ENCODE measurements at places on chromosomes 3 and 15. TPM values are rescaled to one million over a fixed set of nuclear protein-coding genes. Genes with fewer than 3 reads are reported as not detected.
A peak's percentile ranks its signal among the peaks of the same experiment; 100 is the strongest.

DNA sequence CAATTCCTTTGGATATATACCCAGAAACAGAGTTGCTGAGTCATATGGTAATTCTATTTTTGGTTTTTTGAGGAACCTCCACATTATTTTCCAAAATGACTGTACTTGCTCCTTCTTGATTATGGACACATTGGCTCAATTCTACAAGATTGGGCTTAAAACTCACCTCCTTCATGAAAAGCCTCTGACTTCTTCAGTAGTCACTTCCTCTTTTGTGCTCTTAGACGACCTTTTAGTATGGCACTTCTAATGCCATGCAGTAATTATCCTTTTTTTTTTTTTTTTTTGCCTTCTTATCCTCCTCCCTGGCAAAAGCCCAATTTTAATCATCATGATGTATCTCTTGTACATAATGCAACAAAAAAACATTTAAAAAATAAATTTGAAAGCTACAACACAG, 33.0 kb upstream of the ABHD17C start:
- DNase-seq = no peak
- no peak overlapping the region for H3K4me3 ChIP-seq
- H3K4me1 ChIP-seq = peaks cover 48% of the 10 kb centered on the region
- H3K27ac ChIP-seq = no peak overlapping the region
- H3K27me3 ChIP-seq = no peaks in the 10 kb centered on the region
- no peaks in the 10 kb centered on the region for H3K36me3 ChIP-seq

The CCDC80 gene
- total RNA-seq = 1.1 TPM

- H3K4me1 ChIP-seq = no peaks in the 10 kb centered on the region
- no peak overlapping the region for H3K27ac ChIP-seq
- peaks cover 52% of the 10 kb centered on the region for H3K27me3 ChIP-seq
- H3K36me3 ChIP-seq = no peaks in the 10 kb centered on the region
- no peak overlapping the region for H3K4me3 ChIP-seq
Observed at GRCh38 chr3:27728195-27729087, 6.3 kb upstream of the EOMES start.

- peaks cover 8% of the 10 kb centered on the region for H3K4me1 ChIP-seq
- no peak overlapping the region for H3K27ac ChIP-seq
- H3K4me3 ChIP-seq = no peak overlapping the region
- H3K36me3 ChIP-seq = peaks cover 4% of the 10 kb centered on the region
Observed at GRCh38 chr3:51585197-51585596, 46.7 kb downstream of the RAD54L2 start.

GRCh38 chr15:56094171-56094570, 100.8 kb upstream of the NEDD4 start:
- peaks cover 5% of the 10 kb centered on the region for H3K4me1 ChIP-seq
- no peak overlapping the region for H3K27ac ChIP-seq
- H3K36me3 ChIP-seq = peaks cover 10% of the 10 kb centered on the region
- DNase-seq = no peak
- H3K4me3 ChIP-seq = no peak overlapping the region

The MNS1 gene
- 25.5 TPM for total RNA-seq

The CYP8B1 gene
- not detected for total RNA-seq

The PIERCE2 gene
- 2.9 TPM for total RNA-seq

- no peak overlapping the region for H3K4me3 ChIP-seq
- no peak for DNase-seq
- no peaks in the 10 kb centered on the region for H3K36me3 ChIP-seq
- peaks cover 99% of the 10 kb centered on the region for H3K27me3 ChIP-seq
- no peaks in the 10 kb centered on the region for H3K4me1 ChIP-seq
Observed at GRCh38 chr3:127486321-127486944, 104.1 kb downstream of the TPRA1 start.

- DNase-seq = no peak
- H3K27ac ChIP-seq = no peak overlapping the region
- H3K4me3 ChIP-seq = no peak overlapping the region
- H3K36me3 ChIP-seq = peaks cover 39% of the 10 kb centered on the region
Observed at GRCh38 chr3:9949115-9949514, 3.1 kb downstream of the PRRT3 start.

DNA sequence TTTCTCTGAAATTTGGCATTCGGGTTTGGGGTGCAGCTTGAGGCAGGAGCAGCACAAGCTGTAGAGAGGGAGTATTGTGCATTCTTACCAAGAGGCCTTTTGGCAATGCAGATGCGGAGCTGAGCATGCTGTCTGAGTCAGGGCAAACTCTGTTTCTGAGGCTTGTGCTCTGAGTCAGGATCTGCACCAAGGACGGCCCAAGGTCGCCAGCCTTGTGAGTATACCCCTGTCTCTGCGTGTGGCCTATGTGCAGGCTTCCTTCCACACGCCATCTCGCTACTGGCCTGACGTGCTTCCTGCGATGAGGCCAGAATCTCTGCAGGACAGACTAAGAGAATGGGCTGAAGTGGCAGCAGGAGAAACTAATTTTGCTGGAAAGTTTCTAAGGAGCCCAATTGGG, 83.8 kb upstream of the ROPN1 start:
- no peaks in the 10 kb centered on the region for H3K36me3 ChIP-seq
- no peak for DNase-seq
- H3K27me3 ChIP-seq = peaks cover 85% of the 10 kb centered on the region
- no peak overlapping the region for H3K27ac ChIP-seq

DNA sequence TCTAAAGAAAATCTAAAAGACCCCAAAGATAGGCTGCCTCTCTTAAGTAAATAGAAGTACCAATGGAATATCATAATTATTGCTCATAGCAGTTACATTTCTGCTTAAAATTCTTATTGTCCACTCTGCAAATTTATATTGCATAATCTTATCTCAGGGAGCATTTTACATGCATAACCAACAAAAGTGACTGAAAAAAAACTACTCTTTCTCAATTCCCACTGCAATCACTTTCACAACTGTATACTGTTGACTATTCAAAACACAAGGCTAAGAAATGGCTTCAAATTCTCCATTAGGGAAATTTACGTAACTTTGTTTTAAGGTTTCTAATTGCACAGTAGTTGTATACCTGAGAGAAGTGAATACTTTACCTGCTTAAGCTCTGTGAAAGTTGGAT, 56.3 kb downstream of the HMG20A start:
- DNase-seq = no peak
- H3K4me1 ChIP-seq = no peaks in the 10 kb centered on the region
- H3K36me3 ChIP-seq = peaks cover 31% of the 10 kb centered on the region
- no peak overlapping the region for H3K4me3 ChIP-seq
- no peak overlapping the region for H3K27ac ChIP-seq

DNA sequence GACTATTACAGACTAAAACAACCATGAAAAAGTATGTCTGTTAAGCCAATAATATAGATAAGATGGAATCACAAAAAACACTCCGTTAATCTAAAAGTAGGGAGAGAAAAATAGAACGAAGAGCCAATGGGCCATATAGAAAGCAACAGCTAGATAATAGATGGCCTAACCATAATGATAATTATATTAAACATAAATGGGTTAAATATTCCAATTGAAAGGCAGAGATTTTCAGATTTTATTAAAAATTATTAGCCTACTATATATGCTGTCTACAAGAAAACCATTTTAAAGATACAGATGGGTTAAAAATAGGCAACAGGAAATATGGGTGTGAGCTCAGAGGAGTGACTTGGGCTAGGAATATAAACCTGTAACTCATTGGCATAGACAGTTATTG, 76.3 kb downstream of the ATP8B4 start:
- no peaks in the 10 kb centered on the region for H3K27me3 ChIP-seq
- no peak overlapping the region for H3K27ac ChIP-seq
- no peak overlapping the region for H3K4me3 ChIP-seq
- H3K4me1 ChIP-seq = no peaks in the 10 kb centered on the region
- no peak for DNase-seq

The ADGRG7 gene
- 1.4 TPM for total RNA-seq

The KLF15 gene
- 8.2 TPM for total RNA-seq

GRCh38 chr15:65020419-65020818, 9.0 kb downstream of the MTFMT start:
- peaks cover 51% of the 10 kb centered on the region for H3K36me3 ChIP-seq
- H3K27ac ChIP-seq = no peak overlapping the region
- no peaks in the 10 kb centered on the region for H3K4me1 ChIP-seq
- no peaks in the 10 kb centered on the region for H3K27me3 ChIP-seq
- no peak overlapping the region for H3K4me3 ChIP-seq
- no peak for DNase-seq

DNA sequence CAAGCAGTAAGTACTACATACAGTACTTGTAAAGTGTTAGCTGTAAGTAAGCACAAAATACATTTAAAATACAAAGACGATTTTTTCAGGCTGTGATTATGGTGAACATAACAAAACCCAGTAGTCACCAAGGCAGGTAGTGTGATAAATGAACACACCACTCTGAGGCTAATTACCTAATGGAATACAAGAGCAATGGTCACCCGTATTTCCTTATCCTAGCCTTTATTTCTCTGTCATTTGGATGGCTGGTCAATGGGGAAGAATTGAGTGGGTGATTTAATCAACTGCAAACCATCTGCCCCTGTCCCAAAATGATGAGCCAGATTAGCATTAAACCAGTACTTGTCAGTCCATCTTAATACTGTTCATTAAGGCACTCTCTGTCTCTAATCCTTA, 89.2 kb upstream of the CGNL1 start:
- DNase-seq = no peak
- H3K4me1 ChIP-seq = no peaks in the 10 kb centered on the region
- no peak overlapping the region for H3K27ac ChIP-seq

The STRA6 gene
- total RNA-seq = 5.9 TPM

GRCh38 chr15:84604826-84605553, 4.2 kb downstream of the ZSCAN2 start:
- H3K27ac ChIP-seq = no peak overlapping the region
- H3K4me3 ChIP-seq = no peak overlapping the region
- peaks cover 41% of the 10 kb centered on the region for H3K36me3 ChIP-seq
- H3K27me3 ChIP-seq = no peaks in the 10 kb centered on the region
- peaks cover 51% of the 10 kb centered on the region for H3K4me1 ChIP-seq

The C3orf85 gene
- total RNA-seq = not detected

The CGNL1 gene
- total RNA-seq = 1.8 TPM

The CLDN1 gene
- total RNA-seq = 204 TPM

DNA sequence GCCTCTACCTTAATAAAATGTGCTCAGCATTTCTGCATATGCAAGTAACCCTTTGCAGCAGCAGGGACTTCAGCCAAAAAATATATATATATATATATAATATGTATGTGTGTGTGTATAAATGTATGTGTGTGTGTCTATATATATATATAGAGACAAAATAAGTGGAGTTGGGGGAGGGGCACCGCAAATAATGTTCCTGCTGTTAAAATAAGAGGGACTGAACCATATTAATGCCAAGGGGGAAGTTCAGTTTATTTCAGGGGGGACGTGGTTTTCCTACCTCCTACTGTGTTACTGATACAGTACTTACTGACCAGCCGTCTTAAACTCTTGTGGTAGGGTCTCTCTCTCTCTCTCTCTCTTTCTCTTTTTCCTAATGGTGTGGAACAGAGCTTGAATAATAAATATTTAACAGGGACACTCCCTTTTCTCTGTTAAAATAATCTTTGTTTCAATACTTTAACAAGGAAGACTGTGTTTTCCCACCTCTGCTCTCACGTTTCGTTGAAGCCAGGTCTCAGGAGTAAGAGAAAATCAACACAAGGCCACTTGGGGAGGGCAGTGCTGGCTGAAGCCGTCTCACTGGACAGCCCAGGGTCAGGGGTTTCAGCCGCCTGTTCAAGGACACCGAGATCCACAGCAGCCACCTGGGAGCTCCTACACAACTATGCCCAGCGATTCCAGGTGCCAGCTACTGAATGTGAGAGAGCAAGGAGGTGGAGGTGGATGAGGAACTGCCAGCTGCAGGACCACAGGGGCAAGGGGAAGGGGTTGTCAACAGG, 42.8 kb upstream of the ADAMTSL3 start:
- peak overlapping the region; percentile 42 for H3K27ac ChIP-seq
- peak; percentile 15 for DNase-seq
- H3K36me3 ChIP-seq = no peaks in the 10 kb centered on the region
- H3K4me3 ChIP-seq = no peak overlapping the region

The EIF3J gene
- total RNA-seq = 86.5 TPM

The ACAN gene
- total RNA-seq = not detected

DNA sequence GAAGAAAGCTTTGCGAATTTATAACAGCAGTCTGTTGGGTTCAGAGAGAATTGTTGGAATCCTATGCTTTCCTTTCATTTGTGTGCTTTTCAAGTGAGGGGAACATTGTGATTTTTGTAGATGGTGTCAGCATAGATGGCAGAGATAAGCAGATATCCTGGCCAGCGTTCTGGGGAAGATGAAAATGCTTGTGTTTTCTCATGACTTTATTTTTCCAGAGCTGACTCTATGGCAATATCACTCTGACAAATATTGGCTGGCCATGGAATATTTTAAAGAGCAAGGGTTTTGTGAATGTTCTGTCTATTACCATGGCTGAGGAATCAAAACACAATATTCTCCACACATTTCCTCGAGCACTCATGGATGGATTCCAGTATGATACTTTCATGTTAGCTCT, 108.8 kb downstream of the MITF start:
- no peaks in the 10 kb centered on the region for H3K36me3 ChIP-seq
- H3K4me3 ChIP-seq = no peak overlapping the region
- H3K27ac ChIP-seq = no peak overlapping the region
- H3K4me1 ChIP-seq = peaks cover 10% of the 10 kb centered on the region

- no peak overlapping the region for H3K27ac ChIP-seq
- H3K4me3 ChIP-seq = no peak overlapping the region
- no peaks in the 10 kb centered on the region for H3K36me3 ChIP-seq
- DNase-seq = no peak
Observed at GRCh38 chr3:98048586-98048985, 13.5 kb upstream of the GABRR3 start.

The DAZL gene
- total RNA-seq = not detected

- H3K27ac ChIP-seq = no peak overlapping the region
- H3K36me3 ChIP-seq = no peaks in the 10 kb centered on the region
- no peak overlapping the region for H3K4me3 ChIP-seq
- peaks cover 12% of the 10 kb centered on the region for H3K4me1 ChIP-seq
- peaks cover 57% of the 10 kb centered on the region for H3K27me3 ChIP-seq
Observed at GRCh38 chr3:143283432-143284128, 164.0 kb downstream of the CHST2 start.

GRCh38 chr3:101261506-101261905, 58.9 kb downstream of the IMPG2 start:
- no peaks in the 10 kb centered on the region for H3K36me3 ChIP-seq
- no peak overlapping the region for H3K4me3 ChIP-seq
- no peak for DNase-seq
- no peaks in the 10 kb centered on the region for H3K27me3 ChIP-seq
- H3K4me1 ChIP-seq = peaks cover 5% of the 10 kb centered on the region
